ENCODE measurements at places on chromosomes 1 and 21. TPM values are rescaled to one million over a fixed set of nuclear protein-coding genes. Genes with fewer than 3 reads are reported as not detected.

The GPR61 gene
- not detected for total RNA-seq

The ANGPTL7 gene
- total RNA-seq: not detected

DNA sequence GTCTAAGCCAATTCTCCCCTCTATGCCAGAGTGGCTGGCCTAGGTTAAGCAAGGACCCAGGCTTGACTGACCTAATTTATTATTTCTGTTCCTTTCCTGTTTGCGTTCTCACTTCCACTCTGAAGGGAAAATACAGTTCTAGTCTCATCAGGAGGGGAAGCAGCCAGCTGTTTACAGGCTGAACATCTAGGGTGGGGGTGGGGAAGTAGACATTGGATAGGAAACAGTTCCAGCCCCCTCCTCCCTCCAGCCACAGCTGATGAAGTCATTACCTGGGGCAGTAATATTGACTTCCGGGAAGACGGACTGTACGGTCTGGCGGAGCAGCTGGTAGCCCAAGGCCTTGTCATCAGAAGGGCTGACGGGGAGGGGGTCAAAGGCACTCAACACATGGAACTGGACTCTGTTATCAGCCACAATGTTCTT is 17.6 kb downstream of the PM20D1 start:
- H3K4me3 ChIP-seq: no peak overlapping the region
- no peaks in the 10 kb centered on the region for H3K36me3 ChIP-seq
- H3K27me3 ChIP-seq: no peaks in the 10 kb centered on the region
- no peak for DNase-seq
- H3K27ac ChIP-seq: no peak overlapping the region

- DNase-seq: no peak
- no peaks in the 10 kb centered on the region for H3K4me1 ChIP-seq
- no peak overlapping the region for H3K4me3 ChIP-seq
- no peak overlapping the region for H3K27ac ChIP-seq
These were observed 7.7 kb downstream of the KRTAP19-8 start for GRCh38 chr21:31030367-31031106.

- H3K4me1 ChIP-seq: no peaks in the 10 kb centered on the region
- H3K4me3 ChIP-seq: no peak overlapping the region
- no peaks in the 10 kb centered on the region for H3K36me3 ChIP-seq
- H3K27me3 ChIP-seq: no peaks in the 10 kb centered on the region
These were observed 103.7 kb downstream of the NCAM2 start for GRCh38 chr21:21101911-21102310.

GRCh38 chr1:90795431-90795830 is 78.3 kb upstream of the BARHL2 start:
- no peak for DNase-seq
- no peaks in the 10 kb centered on the region for H3K4me1 ChIP-seq
- H3K4me3 ChIP-seq: no peak overlapping the region
- peaks cover 10% of the 10 kb centered on the region for H3K27me3 ChIP-seq
- no peak overlapping the region for H3K27ac ChIP-seq
